Upper lobe of right lung (tissue), 1 donor: ENCODE measurements at places on chromosomes 13 and 19. TPM values are rescaled to one million over a fixed set of nuclear protein-coding genes. Genes with fewer than 3 reads are reported as not detected.

GRCh38 chr19:35746087-35746462 is 624 bp downstream of the PSENEN start:
- H3K27ac ChIP-seq: peak overlapping the region; percentile 100
- no peaks in the 10 kb centered on the region for H3K36me3 ChIP-seq
- H3K4me1 ChIP-seq: peaks cover 37% of the 10 kb centered on the region
- DNase-seq: no peak
- H3K4me3 ChIP-seq: peak overlapping the region; percentile 93
- no peaks in the 10 kb centered on the region for H3K27me3 ChIP-seq

DNA sequence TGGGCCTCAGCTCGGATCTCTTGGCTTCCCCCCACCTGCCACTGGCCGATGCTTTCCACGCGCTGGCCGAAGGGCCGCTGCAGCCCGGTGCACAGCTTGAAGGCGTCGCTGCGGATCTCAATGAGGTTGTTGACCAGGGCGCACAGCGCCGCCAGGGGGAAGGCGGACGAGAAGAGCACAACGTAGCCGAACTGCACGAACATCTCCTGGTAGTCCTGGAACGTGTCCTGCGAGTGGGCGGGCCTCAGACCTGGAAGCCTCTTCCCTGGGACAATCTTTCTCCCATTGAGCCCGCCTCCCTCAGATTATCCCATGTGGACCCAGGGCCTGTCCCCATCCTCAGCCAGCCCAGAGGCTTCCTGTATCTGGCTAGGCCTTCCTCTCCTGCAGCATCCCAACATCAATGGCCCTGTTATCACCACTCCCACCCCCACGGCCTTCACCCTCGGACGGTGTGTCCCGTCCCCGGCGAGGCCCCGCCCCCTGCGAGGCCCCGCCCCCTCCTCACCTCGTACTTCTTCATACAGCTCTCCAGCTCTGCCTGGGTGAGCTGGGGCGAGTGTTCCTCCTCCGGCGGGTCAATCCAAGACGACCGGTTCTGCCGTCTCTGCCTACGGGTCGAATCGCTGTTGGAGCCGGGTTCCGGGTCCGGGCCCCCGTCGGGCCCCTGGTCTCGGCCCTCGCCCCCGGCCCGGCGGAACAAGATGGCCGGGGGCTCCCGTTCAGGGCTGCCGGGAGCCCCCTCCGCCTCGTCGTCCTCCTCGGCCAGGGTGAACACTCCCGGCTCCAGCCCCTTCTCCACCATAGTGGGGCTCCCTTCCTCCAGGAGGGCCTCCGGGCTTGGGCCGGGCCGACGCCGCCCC is 6.8 kb downstream of the ANO8 start:
- no peaks in the 10 kb centered on the region for H3K27me3 ChIP-seq
- DNase-seq: peak; percentile 92
- peak overlapping the region; percentile 47 for H3K4me3 ChIP-seq

TMEM145 gene
- total RNA-seq: 0.35 TPM

- peaks cover 6% of the 10 kb centered on the region for H3K36me3 ChIP-seq
- H3K27ac ChIP-seq: peak overlapping the region; percentile 56
- peak overlapping the region; percentile 58 for H3K4me3 ChIP-seq
- H3K27me3 ChIP-seq: no peaks in the 10 kb centered on the region
These were observed 1.3 kb downstream of the TMTC4 start for GRCh38 chr13:100673376-100673712.

- no peaks in the 10 kb centered on the region for H3K4me1 ChIP-seq
- no peak for DNase-seq
- no peak overlapping the region for H3K27ac ChIP-seq
- H3K27me3 ChIP-seq: no peaks in the 10 kb centered on the region
- peaks cover 6% of the 10 kb centered on the region for H3K36me3 ChIP-seq
These were observed 15.1 kb downstream of the CSNK1G2 start for GRCh38 chr19:1956122-1956494.
